ENCODE measurements at places on chromosomes 2 and 18.

- DNase-seq: no peak
These were observed 525 bp upstream of the MAL start for GRCh38 chr2:95024960-95025405.

DNA sequence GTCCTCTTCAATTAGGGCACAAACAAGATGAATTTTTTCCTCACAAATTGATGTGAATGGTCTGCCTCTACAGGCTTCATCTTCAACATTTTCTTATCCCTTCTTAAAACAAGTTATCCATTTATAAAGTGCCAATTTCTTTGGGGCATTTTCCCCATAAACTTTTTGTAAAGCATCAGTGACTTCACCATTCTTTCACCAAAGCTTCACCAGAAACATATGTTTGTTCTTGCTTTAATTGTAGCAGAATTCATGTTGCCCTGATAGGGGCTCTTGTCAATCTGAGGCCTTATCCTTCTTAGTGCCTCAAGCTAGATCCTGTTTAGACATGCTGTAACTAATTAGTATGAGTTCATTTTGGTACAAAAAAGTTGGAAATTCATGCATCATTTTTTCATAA is 226.2 kb downstream of the TNS1 start:
- no peak for DNase-seq

DNA sequence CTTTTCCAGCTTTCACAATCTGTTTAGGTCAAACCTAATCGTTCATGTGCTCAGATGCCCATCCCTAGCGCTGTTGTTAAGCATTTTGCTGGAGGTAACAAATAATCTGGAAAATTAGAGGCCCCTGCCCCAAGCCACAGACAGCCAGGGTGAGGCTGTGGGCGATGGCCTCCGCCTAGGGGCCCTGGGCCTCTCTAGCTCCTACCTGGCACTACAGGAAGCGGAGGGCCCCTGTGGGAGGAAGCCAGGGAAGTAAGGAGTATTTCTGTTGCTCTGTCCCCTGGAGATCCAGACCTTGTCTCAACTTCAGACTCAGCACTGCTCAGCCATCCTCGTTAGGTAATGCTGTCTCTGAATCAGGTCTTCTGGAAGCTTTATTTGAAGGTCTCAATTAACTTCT is 12.4 kb upstream of the FOSL2 start:
- no peak for DNase-seq

DNA sequence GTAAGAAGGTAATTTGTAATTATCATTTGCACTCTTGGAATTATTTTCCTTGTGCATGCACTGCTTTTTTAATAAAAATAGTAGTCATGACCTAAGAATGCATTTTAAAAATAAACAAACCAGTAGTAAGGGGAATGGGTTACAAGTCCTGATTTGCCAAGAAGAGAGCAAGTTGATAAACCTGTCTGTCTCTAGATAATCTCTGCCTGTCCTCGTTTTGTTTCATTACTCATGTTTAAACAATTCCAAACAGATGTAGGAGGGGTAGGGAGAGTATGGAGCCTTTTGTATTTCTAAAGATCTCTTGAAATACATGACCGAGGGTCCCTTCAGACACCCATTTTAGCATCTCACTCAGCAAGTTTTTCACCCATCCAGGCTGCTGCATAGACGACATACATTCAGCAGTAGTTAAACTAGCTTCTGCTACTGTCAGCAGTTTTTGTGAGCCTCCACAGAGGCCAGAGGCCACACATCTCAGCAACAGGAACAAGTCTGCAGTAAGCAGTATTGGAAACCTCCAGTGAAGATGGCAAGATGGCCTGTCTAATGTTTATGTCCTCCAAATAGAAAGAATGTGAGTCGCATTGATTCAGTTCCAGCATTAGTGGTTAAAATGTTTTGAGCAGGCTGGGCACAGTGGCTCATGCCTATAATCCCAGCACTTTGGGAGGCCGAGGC is 2.3 kb upstream of the EXOC6B start:
- no peak for DNase-seq

DNA sequence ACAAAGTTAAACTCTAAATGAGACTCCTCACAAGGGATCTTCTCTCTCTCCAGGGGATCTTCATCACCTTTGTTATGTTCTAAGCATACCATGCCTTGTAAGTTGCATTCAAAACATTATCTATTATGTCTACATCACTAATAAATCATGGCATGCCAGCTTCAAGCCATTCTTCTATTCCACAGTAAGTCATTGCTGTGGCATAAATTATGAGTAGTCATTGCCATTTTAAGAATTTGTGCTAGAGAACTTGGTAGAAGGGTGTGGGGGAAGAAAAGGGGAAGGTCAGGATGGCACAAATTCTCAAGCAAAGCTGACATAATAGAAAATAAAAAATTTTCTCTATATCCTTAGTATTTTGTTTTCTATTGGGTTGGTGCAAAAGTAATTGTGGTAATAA is 33.5 kb downstream of the BARD1 start:
- DNase-seq: no peak

DNA sequence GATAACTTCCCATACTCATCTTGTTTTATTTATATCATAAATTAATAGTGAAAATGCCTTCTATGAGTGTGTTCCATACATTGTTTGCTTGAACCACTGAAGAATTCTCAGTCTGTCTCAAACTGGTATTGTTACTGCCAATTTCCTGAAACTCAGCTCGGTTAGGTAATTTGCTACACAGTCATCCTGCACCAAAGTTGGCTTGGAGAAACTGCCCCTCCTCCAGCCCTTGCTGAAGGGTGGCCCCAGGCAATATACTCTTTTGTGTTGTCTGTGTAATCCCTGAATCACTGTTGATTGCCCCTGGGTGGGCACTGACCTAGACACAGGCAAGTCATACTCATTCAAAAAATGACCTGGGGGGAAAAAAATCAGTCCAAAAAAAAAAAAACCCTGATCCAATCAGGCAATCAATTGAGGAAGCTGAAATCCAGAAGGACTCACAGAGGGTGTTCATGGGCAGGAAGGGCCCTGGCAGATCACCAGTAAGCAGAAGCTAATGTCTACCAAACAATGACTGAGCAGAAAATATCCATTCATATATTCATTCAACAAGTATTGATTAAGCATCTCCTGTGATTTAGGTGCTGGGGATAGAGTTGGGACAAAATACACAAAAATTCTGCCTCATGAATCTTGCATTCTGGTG is 3.8 kb upstream of the SESTD1 start:
- no peak for DNase-seq

DNA sequence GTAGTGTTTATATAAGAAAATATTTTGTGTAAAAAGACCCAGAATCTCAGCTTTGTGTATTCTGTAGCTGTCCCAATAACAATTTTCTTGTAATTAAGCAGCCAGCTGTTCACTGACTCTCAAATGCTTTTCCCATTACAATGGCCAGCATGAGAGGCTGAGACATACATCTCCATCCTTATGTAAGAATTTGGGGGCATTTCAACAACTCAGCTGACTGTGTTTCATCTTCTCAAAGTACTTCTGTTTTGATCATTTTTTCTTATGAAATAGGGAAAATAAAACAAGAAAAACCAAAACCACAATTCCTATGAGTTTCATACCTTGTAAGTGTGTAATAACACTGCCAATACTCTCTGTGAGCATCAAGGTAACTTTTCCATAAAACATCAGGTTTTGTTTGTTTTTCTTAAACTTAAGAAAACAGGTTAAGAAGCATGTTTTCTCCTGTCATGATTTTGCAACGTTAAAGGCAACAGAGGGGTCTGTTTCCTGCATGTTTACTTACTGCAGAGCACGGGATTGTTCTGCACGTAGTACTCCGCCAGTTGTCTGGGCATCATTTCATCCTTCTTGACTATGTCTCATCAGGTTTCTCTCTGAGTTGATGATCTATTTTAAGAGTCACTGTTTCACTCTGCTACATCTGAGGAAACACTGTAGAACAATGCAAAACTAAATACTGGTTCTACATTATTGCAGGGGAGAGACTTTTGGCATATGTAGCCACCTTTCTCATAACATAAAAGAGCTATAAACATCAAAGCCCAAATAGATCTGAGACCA is 62.9 kb upstream of the CYRIA start:
- DNase-seq: no peak

- no peak for DNase-seq
These were observed 8.2 kb downstream of the CYP26B1 start for GRCh38 chr2:72139471-72139873.

DNA sequence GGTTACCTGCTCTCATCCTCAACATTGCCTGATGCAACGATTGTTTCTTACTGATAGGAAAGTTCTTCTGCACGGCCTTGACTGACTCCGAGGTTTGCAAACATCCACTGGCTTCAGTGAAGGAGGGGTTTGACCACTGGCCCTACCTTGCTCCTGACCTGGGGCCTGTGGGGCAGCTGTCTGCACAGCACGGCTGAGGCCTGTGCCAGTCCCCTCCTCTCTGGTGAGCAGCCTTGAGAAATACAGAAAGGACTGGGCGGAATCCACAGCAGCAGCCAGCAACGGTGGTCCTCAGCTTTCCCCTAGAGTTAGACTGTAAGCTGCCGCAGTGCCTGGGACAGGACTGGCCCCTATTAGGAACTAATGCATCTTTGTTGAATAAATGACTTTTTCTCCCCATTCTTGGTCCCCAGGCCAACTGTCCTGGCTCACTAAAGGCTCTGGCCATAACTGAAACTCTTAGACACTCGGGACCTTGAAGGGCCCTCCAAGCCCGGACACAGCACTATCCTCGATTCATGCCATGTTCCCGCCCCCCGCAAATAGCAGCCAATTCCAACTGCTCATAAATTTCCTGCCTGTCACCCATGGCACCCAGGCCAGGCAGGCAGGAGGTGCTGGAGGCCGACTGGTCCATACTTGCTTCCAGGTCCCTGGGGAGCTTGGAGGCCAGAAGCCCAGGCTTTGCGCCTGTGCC is 26.7 kb downstream of the ATOH8 start:
- no peak for DNase-seq

DNA sequence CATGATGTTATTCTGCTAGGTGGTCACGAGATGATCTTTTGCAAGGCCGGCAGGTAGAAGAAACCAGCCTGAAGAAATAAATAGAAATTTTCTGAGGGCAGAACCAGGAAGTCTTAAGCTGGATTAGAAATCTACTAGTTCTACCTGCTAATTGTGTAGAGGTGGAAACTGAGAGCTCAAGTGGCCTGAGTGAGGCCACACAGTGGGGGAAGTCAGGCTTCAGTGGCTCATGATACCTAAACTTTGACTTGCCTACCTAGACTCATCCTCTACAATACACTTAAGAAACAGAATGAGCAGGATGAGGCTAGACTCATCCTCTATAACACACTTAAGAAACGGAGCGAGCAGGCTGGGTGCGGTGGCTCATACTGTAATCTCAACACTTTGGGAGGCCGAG is 134.9 kb upstream of the NDUFV2 start:
- no peak for DNase-seq

DNA sequence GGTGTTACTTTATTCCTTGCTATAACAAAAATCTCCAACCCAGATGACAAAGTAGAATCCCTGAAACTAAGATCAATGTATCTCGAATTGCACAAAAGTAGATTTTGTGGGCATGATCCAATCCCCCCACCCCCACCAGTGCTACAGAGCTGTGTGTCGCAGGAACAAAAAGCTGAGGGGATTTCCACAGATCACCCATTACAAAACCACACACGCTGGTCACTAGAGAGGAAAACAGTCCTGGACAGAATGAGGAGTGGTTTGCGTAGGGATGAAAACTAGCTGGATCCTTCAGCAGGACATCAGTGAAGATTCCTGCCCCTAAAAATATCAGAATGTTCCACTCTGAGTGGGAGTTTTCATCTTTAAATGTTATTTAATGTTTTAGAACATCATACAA is 165.3 kb upstream of the STK17B start:
- DNase-seq: no peak

GRCh38 chr2:165793161-165793778 is 777 bp downstream of the GALNT3 start:
- peak; percentile 52 for DNase-seq

DNA sequence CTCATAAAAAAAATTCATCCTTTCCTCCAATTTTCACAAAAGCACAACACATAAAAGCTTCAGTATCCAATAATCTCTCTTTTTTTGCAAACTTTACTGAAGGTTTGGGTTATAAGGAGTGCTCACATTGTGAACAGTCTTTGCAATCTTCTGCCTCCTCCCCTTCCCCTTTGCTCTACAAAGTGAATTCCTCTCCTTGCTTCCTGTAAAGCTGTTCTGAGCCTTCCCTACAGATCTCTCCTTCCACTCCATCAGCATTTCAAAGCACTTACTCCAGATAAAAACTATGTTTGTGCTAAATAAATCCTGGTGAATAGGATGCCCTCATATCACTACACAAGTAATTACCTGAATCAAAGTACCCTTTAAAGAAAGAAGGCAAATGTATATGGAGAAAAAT is 4.6 kb upstream of the PDK1 start:
- no peak for DNase-seq

- no peak for DNase-seq
These were observed 8.0 kb upstream of the CDK15 start for GRCh38 chr2:201798252-201798913.

DNA sequence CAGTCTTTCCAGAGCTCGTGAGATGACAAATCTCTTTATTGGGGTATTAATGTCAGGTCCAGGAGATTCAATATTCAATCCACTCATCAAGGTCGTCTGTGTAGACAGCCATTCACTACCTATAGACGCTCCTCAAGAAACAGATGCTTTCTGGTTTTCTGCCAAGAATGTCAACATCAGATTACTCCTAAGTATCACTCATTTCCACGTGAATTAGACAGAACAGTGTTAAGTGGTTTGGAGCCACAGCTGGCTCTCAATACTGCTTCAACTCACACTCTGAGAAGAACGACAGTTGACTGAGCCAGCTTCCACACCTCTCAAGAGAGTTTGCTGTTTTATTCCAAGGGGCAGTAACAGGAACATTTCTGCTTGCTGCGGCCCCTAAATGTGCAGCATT is 113.5 kb upstream of the NEDD4L start:
- peak; percentile 24 for DNase-seq

DNA sequence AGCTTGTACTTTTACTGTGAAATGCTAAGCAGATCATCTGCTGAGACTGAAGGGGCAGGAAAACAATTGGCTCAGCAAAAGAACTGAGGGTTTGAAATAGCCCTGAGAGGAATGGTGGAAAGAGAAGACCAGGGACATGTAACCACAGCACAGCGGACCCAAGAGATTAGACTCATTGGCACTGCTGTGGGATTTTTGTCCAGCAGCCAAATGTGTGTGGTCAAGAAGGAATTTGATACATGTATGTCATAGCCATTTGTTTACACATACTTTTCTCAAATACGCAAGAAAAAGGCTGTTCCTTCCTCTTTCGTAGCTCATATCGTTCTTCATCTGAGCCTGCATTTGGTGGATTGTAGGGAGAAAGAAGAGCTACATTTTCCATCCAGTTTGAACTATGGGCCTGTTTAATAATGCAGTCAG is 73.8 kb downstream of the TRABD2A start:
- DNase-seq: no peak

DNA sequence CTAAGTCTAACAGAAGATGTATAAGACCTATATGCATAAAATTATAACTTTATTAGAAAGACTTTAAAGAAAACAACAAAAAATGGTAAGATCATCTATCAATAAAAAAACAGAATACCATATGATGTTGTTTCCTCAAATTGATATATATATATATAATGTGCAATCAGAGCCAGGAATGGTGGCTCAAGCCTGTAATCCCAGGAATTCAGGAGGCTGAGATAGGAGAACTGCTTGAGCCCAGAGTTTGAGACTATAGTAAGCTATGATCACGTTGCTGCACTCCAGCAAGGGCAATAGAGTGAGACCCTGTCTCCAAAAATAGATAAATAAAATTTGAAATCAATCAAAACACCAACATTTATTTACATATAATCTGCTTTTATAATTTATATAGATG is 19.5 kb downstream of the CYTIP start:
- DNase-seq: no peak

- DNase-seq: no peak
These were observed 5.4 kb downstream of the CACNB4 start for GRCh38 chr2:152093464-152093863.

Measured in NCI-H187 (cell line).